ENCODE measurements at places on chromosomes 3 and 15.
A peak's percentile ranks its signal among the peaks of the same experiment; 100 is the strongest.

GRCh38 chr15:91917686-91918360 is 64.3 kb downstream of the SLCO3A1 start:
- DNase-seq, result no peak

- DNase-seq, result no peak
Observed at GRCh38 chr3:4990069-4990468, 10.8 kb downstream of the BHLHE40 start.

- DNase-seq, result no peak
Observed at GRCh38 chr3:152870027-152870426, 35.1 kb downstream of the P2RY1 start.

GRCh38 chr3:33799202-33799551 is 747 bp downstream of the PDCD6IP start:
- no peak for DNase-seq

DNA sequence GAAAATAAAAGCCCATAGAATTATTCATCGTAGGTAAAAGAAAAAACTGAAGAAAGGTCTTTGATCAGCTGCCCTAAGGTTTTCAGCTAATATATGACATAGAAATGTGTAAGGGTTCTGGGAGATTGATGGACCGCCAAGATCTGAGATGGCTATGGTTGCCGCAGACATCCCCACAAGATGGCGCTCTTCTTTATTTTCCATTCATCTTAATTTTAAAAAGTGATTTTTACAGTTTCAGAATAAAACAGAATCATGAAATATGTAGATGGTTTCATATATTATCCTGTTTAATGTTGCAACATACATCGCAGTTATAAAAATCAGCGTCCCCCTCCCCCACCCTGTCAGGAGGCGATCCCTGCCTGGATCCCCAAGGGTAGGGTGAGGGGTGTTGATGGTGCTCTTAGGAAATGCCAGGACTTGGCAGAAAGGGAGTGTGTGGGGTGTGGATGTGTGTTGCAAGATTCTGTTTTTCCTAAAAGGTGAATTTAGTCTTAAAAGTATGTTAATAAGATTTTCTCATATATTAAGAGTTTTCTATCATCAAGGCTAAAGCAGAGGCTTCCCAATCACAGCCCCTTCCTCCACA is 68.8 kb downstream of the ANXA2 start:
- DNase-seq, result no peak

DNA sequence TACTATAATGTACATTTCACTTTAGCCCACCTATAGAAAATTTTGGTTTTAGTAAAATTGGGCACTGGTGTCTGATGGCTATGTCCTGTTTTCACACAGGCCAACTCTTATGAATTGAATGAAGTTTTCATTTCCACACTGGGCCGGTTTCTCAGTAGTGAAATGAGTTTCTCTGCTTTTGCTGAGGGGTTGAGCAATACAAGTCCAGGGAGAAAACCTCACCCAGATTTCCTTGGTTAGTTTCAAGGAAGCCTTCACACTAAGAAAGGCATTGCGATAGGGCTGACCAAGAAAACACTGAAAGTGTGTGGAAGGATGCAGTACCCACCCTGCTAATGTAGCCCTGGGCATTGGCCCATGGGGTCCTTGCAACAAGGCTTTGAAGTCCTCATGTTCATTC is 331.5 kb upstream of the CFAP20DC start:
- DNase-seq, result no peak

DNA sequence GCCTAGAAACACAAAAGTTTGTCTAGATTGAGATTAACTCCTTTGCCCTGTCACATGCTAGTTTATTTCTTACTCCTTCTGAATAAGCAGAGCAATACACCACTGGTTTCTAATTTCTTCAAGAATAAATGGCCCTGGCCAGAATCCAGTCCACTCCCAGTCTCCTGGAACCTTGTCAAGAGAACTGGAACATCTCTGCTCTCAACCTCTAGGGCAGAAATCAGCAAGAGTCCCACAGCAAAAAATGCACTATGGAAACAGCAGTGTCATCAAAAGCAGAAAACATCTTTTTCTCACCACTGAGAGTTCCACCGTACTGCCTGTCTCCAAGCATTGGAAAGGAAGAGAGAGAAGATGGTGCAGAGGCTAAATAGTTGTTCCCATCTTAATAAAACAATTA is 35.9 kb upstream of the PPP2R3A start:
- DNase-seq, result no peak

GRCh38 chr3:56823421-56823926 is 21.7 kb upstream of the ARHGEF3 start:
- no peak for DNase-seq

DNA sequence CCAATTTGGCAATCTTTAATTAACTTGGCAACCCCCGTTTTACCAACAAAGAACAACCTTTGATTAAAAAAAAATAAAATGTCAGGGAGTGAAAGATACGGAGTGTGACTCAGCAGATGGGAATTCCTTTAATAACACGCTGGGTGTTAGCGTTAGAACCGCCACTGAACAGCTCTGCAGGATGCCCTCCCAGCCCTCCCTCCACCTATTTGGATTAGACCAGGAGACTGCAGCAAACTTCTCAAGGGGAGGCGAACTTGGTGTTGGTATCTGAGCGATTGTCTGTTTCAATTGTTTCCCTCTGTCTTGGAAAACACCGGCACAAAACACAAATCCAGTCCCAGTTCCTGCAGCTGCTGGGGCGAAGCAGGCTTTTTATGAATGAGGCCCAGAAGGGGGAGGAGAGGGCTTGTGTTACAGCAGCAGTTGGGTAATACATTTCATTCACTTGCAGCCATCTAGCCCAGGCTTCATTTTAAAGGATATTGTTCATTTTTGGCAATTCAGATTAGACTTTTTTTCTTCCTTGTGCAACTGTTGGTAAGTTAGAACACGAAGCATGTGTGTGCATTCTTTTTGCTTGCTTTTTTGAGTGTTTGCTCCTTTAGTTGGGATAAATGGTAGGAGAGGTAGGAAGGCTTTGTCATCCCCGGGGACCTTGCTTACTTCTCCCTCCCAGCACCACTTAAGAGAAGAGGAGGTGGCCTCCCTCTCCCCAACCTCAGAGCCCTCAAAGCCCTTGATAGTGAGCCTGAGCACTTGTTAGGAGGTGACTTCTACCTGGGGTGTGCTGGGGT is 152.3 kb downstream of the IGF1R start:
- DNase-seq, result peak; percentile 83

- DNase-seq, result no peak
Observed at GRCh38 chr3:23900744-23901143, 16.0 kb downstream of the NKIRAS1 start.

DNA sequence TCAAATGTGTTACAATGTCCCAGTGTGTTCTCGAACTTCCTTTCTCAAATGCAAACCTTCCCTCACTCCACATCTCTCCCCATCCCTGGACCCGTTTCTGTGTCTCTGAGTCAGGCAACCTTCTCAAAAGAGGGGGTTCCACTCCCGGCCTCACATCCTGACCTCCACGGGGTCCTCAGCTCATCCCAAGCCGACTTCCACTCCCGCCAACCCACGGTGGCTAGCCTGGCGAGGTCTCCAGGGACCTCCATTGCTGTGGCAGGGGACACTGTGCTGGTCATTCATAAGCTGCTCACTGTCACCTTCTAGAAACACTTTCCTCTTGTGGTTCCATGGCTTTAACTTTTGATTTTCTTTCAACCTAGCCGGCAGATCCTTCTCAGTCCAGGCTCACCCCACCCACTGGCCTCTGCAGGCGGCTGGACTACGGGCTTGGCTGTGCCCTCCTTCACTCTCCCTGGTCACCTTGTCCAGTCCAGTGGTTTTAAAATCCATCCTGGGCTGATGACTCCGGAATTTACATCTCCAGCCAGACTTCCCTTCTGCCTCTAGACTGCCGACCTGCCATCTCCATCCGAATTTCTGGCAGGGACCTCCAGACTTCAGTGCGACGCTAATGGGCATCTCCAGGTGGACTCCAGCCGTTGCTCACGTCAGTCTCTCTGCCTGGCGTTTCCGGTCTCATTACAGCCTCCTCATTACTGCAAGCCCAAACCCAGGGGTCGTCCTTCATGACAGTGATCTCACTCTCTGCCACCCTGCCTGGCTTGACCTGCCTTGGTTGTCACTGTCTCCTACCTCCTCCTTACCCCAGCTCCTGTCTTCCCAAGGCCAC is 20.0 kb downstream of the ABTB1 start:
- no peak for DNase-seq

DNA sequence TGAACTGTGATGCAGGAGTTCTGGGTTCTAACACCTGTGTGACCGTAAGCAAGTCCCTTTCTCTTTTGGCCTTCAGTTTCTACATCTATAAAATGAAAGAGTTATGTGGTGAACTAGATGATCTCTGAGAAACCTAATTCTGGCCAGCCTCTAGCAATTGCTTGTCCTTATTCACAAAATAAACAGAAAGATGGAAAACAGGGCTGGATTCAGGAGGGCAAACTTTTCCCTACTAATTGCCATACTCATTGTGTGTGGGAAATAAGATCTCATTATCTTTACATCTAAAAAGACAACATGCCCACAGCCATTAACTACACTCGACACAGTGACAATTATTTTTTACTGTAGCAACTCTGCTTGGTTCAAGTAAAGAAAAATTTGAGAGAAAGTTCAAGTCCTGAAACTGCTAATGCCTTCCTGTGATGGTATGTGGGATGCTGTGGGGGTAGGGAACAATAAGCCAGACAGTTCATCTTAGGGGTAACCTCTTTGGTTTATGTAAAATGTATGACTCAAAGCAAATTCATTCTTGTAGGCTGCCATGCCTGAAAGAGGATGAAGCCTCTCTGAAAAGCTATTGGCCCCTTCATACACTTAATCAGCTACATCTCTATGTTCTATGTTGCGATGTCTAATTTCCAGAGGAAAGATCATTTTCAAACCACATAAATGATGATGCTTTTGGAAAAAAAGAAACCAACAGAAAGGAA is 177.6 kb upstream of the BCL6 start:
- DNase-seq, result no peak

GRCh38 chr3:7074217-7074616 is 213.3 kb downstream of the GRM7 start:
- DNase-seq, result no peak

- no peak for DNase-seq
Observed at GRCh38 chr3:43063114-43063513, 42.8 kb downstream of the POMGNT2 start.

DNA sequence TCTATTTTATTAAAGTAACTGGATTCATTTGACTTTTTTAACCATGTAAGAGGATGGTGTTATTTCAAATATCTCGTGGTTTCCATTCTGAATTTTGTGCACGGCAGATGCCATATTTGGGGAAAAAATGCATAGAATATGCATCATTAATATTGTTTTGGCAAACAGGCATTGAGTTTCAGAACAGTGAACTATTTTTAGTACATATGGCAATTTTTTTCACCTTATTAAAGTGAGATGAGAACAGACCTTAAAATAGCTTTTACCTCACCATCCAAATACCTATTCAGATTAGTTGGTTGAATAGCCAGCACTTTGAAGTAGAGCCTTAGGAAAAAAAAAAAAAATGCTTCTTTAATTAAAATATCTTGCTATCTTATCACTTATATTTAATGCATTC is 117.3 kb upstream of the FLNB start:
- no peak for DNase-seq

GRCh38 chr3:117409701-117410459 is 700.3 kb downstream of the TUSC7 start:
- no peak for DNase-seq

GRCh38 chr3:11362600-11362999 is 90.4 kb downstream of the ATG7 start:
- DNase-seq, result no peak

- DNase-seq, result no peak
Observed at GRCh38 chr3:113685956-113686721, 10.3 kb downstream of the USF3 start.

DNA sequence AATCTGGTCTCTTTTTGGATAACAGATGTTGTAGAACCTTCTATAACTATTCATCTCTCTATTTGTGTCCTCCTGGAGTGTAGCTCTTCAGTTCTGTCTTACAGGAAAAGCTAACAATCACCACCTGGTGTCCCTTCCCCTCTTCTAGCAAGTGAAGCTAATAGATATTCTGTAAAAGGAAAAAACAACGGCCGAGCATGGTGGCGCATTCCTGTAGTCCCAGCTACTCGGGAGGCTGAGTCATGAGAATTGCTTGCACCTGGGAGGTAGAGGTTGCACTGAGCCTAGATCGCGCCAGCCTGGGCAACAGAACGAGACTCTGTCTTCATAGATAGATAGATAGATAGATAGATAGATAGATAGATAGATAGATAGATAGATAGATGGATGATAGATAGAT is 779.4 kb downstream of the TUSC7 start:
- DNase-seq, result no peak

DNA sequence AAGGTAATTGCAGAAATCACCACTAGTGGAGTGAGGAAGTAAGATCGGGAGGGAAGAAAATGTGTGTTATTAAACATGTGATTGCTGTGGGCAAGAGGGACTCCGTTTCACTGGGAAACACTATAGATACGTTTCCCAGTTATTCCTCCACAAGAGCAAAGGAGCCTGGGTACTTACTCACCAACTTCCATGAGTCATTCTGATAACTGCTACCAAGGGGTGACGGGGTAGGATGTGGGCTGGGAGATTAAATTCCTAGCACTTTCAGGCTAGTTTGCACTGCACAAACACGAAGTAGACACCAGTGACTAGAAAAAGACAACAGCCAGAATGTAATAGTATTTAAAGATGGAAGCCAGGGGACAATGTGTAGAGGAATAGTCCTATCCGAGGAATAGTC is 812.9 kb upstream of the CFAP20DC start:
- DNase-seq, result no peak

DNA sequence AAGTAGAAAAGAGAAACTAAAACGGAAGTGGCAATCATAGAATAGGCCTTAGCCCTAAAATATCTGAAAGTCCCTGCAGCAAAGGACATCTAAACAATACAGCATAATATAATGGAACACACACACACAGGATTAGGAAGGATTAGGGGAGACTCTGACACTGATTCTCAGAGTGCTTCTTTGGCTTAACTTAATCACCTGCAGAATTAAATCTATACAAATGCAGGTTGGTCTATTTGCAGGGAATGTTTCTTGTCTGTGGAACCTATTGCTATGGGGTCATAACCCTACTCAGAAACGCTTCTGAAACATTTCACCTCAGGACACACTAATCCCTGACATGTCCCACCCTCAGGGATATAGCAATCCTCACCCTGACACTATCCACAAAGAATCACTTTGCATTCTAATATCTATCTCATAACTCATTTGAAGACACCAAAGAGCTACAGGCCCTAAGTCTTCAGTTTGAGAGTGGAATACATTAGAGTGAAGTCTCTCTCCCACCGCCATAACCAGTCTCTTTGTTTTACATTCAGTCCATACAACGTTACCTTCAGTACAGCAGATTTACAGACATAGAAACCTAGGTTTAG is 1041.2 kb downstream of the TUSC7 start:
- no peak for DNase-seq

DNA sequence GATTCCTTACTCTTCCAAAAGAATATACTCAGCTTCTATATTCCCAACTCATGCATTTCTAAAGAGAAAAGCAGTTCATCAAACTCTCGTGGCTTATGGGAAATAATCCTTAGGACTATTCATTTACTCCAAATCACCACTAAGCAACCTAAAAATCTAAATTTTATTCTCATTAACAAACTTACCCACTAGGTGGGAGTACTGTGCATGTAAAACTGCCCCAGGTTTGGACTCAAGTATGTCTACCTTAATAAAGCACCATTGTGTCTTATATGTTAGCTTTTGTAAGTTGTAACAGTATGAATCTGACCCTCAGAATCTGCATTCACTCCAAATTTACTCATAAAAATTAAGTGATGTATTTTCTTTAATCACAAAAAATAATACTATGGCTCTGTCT is 25.3 kb downstream of the RAD18 start:
- DNase-seq, result no peak

All from H9 (cell line).